Smooth muscle cell of the brain vasculature (primary cell): ENCODE measurements at places on chromosomes 5 and 9.

DNA sequence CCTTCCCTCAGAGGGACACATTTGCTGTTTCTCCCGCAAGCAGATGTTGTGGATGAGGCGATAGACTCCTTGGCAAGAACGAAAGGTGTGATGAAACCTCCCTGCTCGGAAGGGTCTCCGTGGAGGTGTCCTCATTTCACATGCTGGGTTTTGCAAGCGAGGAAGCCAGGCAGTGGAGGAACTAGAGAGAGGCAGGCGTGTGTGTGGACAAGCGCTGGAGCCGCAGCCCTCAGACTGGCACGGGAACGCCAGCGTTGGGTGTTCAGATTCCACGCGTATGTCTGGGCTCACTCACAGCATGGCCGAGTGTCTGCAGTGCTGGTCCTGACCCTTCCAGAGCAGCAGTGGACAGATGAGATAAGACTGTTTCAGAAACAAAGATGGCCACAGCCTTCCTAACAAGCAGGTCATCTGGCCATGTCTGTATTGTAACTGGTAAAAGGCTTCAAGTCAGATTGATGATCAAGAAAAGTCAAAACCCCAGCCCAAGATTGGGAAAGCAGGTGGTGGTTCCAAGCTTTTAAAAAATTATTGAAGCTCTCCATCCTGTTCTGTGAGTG, 35.0 kb upstream of the NCS1 start:
- no peak for DNase-seq

GRCh38 chr9:114238472-114238871, 83.1 kb downstream of the COL27A1 start:
- DNase-seq: no peak

DNA sequence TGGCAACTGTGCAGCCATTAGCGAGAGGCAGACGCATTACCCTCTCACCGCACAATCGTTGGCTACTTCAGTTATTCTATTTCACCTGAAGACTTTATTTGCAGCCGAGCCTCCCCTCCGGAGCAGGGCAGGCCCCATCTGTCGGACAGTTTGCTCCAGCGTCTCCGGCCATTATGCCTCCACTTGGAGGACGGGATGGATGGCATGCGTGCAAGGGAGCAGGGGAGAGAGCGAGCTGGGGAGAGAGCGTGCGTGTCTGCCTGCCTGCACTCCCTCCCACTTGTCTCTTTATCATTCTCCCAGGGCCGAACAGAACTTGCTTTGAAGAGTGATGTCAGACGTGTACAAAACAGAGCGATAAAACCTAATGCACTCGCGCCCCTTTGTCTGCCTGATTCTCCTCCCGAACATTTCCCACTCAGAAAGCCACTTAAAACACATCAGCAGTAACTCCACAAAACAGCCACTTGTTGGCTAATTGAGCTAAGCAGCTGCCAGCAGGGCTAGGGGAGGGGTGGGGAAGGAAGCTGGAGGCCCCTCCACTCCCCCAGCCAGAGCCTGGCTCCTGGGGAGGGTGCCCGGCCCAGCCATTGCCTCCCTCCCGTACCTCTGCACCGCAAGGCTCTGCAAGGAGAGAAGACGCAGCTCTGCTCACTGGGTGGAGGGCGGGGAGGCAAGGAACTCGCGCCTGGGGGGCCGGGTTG, 43.4 kb upstream of the FUBP3 start:
- no peak for DNase-seq

- no peak for DNase-seq
These were observed 5.4 kb downstream of the GDA start for GRCh38 chr9:72154468-72155285.

DNA sequence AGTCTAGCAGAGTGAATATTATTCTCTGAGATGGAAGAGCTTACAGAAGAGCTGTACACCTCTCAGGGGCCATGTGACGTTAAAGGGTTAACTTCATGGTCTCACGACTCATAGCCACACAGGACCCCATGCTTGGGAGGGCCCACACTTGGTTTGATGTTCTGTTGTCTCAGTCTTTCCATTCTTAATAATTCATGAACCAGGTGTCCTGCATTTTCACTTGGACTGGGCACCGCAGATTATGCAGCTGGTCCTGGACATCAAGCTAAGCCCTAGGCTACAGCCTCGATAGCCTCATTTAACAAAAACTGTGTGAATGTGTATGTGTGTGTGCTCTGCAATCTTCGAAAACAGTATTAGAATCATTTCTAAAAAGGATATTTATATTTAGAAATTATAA, 323.5 kb downstream of the PLK2 start:
- DNase-seq: no peak

DNA sequence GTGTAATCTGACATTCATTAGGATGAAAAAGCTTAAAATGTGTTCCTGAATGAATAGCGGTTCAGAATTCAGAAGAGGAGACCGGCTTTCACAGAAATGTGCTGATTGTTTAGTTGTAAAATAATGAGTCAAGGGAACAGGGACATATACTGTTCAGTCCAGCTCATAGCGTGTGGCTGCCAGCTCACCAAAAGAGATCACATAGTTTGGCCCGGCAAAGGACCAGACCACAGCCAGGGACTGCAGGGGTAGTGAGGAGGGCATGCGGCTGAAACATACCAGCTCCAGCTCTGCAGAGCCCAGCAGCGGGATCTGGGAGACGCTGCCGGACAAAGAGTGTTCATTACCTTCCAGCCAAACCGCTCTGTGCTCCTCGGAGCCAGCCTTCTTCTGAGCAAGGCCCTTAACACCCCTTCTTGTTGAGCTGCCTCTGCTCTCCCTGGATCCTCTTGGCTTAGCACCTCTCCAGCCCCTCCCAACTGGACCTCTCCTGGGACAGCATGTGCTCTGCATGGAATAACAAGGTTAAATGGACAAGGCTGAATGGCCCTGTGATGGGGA, 116.8 kb upstream of the CNTLN start:
- DNase-seq: no peak

GRCh38 chr5:134511796-134512660, 13.4 kb upstream of the JADE2 start:
- DNase-seq: no peak

DNA sequence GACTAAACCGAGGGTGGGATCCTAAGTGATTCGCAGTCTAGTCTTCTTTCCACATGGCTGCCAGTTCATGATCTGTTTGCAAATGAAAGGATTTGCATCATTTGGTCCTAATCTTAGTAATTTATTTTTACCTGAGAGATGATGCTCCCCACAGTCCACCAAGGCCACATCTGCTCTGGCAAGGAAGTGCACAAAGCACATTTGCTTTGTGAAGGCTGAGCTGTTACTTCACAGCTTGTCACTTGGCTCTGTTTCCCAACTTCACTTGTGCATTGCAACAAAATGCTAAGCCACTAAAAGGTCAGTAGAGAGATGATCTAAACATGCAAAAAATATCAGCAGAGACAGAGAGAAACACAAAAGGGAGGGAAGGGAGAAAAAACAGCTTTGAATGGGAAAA, 128.5 kb upstream of the VLDLR start:
- no peak for DNase-seq

- no peak for DNase-seq
These were observed 101.2 kb downstream of the MSX2 start for GRCh38 chr5:174825587-174825986.
